Mammary microvascular endothelial cell (primary cell): ENCODE measurements at places on chromosomes 3 and 15. TPM values are rescaled to one million over a fixed set of nuclear protein-coding genes. Genes with fewer than 3 reads are reported as not detected.

CIDEC gene
- not detected in 2 replicates for total RNA-seq

HIGD2B gene
- not detected in 2 replicates for total RNA-seq

SLC51A gene
- total RNA-seq: not detected in 2 replicates

COL8A1 gene
- 80.7 and 81.4 TPM in 2 replicates for total RNA-seq

RAD54L2 gene
- total RNA-seq: 8.9 and 10.3 TPM in 2 replicates

CMTM8 gene
- 7.7 and 9.9 TPM in 2 replicates for total RNA-seq

SPTSSB gene
- total RNA-seq: not detected in 2 replicates

SMCO1 gene
- total RNA-seq: not detected in 2 replicates

ZNF502 gene
- total RNA-seq: 2.0 and 3.0 TPM in 2 replicates

ARPP21 gene
- total RNA-seq: not detected in 2 replicates

TIMP4 gene
- 0.67 and 0.98 TPM in 2 replicates for total RNA-seq

ATP13A5 gene
- total RNA-seq: 0.13 TPM in 1 of 2 replicates, not detected in the other

MITF gene
- total RNA-seq: 3.1 and 3.2 TPM in 2 replicates

DYNC1LI1 gene
- 50.0 and 51.1 TPM in 2 replicates for total RNA-seq

FAM81A gene
- total RNA-seq: 0.20 and 0.44 TPM in 2 replicates

ATP10A gene
- total RNA-seq: not detected in 2 replicates

IL20RB gene
- total RNA-seq: 0.07 TPM in 1 of 2 replicates, not detected in the other

NEK10 gene
- 0.13 and 0.30 TPM in 2 replicates for total RNA-seq

GOLGA8J gene
- total RNA-seq: not detected in 2 replicates

GABRR3 gene
- not detected in 2 replicates for total RNA-seq

CDC25A gene
- 22.5 and 23.1 TPM in 2 replicates for total RNA-seq
